ENCODE measurements at places on chromosomes 4 and X.

GRCh38 chrX:73683236-73683859 lies 120.4 kb downstream of the CHIC1 start:
- DNase-seq, result no peak

GRCh38 chrX:7062903-7063302 lies 84.6 kb upstream of the STS start:
- no peak for DNase-seq

GRCh38 chrX:154082396-154083125 lies 15.0 kb downstream of the MECP2 start:
- DNase-seq, result no peak

DNA sequence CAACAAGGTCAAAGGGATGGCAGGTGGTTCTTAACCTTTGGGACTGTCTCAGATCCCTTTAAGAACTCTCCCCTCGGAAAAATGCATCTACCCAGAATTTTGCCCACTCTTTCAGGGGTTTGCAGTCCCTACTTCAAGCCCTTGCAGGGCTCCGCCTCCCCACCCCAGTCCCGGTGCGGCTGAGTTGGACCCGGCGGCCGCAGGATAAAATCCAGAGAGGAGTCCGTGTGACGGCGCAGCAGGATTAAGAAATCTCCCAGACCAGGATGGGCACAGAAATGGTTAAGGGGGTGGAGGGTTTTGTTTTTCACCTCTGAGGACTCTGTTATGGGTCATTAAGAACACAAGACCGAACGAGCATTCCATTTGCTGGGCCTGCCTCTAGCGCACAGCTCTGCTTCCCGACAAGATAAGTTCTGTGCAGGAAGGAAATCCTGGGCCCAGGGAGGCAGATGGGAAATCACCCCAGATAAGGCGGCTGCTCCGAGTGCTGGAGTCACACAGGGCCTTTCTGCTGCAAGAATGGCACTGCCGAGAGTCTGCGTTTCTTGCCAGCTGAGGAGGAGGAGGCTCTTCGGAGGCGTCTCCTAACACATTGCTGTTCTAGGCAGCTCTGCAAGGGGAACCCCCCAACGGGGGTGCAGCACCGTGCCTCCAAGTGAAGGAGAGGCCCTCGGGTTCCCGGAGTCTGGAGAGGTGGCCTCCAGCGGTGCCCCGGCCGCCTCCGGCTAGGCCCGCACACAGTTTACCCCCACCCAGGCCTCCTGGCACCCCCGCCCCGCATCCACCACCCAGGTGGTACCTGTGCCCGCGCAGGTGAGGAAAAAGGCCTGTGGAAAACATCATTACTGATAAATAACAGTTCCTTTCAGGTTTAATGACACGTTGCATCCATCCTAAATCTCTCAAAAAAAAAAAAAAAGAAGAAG lies 277.6 kb downstream of the BCOR start:
- DNase-seq, result peak; percentile 22

DNA sequence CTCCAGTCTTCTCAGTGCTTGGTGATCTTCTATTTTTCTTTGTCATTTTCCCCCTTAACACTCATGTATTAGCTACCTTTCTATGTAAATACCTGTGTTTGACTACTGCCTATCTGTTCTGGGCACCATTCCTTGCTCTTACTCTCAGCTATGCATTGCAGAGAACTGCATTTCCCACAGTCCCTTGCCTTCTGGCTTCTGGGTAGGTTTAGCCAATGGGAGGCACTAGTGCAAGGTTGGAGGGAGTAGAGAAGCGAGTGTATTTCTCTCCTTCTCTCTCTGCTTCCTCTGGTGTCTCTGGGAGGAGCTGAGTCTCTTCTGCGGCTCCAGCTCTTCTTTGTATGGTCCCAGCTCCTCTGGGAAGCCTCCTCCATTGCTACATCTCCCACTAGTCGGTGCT lies 50.5 kb downstream of the CWH43 start:
- DNase-seq, result no peak

DNA sequence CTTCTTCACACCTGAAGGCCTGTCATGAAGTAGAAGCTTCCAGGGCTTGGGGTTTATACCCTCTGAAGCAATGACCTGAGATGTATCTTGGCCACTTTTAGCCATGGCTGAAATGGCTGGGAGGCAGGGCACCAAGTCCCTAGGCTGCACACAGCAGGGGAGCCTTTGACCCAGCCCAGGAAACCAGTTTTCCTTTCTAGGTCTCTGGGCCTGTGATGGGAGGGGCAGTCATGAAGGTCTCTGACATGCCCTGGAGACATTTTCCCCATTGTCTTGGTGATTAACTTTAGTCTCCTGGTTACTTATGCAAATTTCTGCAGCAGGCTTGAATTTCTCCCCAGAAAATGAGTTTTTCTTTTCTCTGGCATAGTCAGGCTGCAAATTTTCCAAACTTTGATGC lies 511.0 kb upstream of the KLHL4 start:
- DNase-seq, result no peak

DNA sequence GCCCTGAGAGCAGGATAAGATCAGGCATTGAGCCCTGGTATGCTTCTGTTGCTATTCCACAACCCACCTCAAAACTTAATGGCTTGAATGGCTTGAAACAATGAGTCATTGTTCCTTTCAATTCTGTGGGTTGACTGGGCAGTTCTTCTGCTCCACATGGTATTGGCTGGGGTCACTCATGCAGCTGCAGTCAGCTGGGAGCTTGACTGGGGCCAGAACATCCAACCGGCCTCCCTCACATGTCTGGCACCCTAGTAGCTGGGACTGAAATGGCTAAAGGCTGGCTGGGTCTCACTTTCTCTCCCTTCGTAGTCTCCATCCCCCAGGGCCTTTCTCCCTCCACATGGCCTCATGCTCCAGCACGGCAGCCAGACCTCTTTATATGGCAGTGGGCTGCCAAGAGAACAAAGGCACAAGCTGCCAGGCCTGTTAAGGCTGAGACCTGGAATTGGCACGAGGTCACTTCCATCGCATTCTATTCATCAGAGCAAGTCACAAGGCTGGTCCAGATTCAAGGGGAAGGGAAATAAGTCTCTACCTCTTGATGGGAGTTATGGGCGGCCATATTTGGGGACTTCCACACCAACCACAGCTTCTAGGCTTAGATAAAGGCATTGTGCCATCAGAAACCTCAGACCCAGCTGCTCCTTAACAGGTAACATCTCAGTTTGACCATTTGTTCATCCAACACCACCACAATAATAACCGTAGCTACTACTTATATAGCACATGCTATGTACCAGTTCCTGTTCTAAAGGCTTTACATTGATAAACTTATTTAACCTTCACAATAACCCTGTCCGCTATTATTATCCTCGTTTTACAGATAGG lies 159.7 kb upstream of the ATP6AP2 start:
- no peak for DNase-seq

DNA sequence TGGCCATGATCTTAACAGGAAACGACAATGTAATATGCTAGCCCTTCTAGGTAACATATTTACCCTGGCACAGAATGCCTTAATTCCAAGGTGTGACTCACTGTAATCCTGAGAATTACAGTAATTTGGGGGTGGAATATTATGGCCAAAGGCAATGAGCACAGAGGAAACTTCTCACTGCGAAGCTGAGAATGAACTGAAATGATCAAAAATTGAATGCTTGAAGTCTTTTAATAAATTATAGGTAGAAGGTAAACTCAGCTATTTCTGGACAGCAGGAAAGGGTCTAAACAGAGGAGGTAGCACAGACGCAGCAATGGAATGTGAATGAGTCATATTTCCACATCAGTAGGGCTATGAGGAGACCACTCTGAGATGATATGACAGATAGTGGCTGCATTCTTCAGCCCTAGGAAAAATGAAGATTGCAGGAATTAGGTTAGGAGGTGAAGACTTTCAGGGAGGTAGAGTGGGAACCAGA lies 312.6 kb downstream of the PACRGL start:
- DNase-seq, result no peak

- no peak for DNase-seq
These were observed 26.2 kb downstream of the DLG3 start for GRCh38 chrX:70470850-70471289.

GRCh38 chrX:148672517-148672916 lies 172.1 kb downstream of the AFF2 start:
- no peak for DNase-seq

DNA sequence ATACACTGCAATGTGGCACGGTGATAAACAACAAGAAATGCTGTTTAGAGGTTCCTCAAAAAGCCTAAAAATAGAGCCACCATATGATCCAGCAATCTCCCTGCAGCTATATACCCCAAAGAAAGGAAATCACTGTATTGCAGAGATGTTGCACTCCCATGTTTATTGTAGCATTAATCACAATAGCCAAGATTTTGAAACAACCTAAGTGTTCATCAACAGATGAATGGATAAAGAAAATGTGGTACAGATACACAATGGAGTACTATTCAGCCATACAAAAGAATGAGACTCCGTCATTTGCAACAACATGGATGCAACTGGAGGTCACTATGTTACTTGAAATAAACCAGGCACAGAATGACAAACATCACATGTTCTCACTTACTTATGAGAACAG lies 365.8 kb upstream of the DIPK2B start:
- no peak for DNase-seq

DNA sequence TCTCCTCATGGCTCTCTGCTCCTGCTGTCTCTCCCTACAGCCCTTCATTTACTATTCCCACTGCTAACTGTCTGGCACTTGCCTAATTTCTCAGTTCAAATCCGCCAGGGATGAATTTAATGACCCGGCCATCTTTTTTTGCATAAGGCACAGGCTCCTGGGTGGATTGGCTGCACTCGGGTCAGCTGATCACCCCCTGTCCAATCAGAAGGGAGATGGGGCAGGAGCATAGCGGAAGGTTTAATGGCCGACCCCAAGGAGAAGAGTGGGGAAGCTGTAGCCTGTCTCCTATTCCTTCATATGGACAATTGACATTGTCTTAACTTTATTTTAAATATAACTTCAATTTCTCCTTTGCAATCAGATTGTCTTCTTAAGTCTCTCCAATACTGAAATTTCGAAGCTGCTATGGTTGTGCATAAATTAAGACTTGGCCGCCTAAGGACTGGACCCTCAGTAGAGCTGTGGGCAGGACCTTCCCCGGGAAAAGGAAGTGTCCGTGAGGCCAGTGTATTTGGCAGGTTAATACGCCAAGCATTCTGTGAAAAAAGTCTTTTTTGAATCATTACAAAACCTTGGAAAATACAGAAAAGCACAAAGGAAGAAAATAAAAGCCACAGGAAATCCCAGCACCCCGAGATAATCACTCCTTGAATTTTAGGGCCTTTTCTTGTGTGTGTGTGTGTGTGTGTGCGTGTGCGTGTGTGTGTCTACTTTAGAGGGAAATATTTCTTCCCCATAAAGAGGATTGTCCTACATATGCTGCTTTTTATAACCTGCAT lies 55.5 kb downstream of the SMIM20 start:
- no peak for DNase-seq

GRCh38 chr4:170853422-170854021 lies 763.8 kb upstream of the AADAT start:
- DNase-seq, result no peak

- no peak for DNase-seq
These were observed 207.3 kb upstream of the RADX start for GRCh38 chrX:106404512-106404911.

GRCh38 chrX:11890836-11891514 lies 132.9 kb downstream of the MSL3 start:
- no peak for DNase-seq

DNA sequence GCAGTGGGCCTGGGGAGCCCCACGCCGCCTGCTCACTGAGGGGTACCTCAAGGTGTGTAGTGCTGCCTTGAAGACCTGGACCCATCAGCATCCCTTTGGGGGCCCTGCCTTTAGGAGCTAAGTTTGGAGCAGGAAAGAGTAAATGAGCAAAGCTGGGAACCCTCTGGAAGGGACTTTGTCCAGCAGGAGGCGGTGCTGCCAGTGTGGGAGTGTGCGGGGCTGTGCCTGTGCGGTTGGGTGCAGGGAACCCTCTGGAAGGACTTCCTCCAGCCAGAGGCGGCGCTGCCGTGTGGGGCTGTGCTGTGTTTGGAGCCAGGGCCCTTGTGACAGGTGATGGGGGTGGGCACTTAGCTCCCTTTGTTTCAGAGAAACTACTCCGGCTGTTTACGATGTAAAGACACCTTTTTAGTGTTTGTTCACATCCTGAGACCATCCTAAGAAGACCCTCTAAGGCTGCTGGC lies 25.8 kb downstream of the RGS12 start:
- no peak for DNase-seq

GRCh38 chrX:49029876-49030275 lies 13.3 kb downstream of the TFE3 start:
- DNase-seq, result no peak

DNA sequence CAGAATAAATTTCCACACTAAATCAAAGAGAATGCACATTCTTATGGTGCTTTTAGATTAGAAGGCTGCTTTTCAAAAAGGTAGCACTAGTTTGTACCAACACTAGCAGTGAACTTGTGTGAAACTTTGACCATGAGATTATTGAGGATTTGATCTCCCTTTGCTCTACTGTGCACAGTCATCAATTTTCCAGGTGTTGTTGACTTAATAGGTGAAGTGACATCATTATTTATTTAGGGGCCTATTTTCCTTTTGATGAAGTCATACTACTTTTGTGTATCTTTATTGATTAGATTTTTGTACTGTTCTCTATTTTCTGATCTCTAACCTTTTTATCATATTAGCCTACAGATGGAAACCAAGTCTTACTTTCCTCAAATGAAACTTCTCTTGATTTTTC lies 507.9 kb upstream of the LCORL start:
- no peak for DNase-seq

DNA sequence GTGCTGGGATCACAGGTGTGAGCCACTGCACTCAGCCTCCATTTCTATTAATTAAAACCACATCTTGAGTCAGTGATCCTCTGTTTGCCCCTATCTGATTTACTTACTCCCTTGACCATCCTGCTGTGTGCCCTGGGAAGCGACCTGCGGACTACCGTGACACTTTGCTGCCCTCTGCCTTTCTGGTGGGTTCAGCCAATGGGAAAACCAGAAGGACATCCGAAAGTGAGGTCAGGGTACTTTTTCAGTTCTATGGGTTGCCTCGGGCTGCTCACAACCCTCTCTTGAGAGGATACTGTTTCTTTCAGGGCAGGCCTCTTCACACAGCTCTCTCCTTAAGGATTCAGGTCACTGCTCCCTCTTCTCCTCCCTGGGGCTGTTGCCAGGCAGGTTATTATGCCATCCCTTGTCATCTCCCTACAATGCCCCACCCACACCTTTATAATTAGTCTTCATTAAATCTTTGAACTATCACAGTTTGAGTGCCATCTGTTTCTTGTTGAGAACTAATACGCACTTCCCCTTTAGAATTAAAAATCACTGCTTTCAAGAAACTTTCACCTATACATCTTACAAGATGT lies 21.4 kb downstream of the PLAC8 start:
- DNase-seq, result no peak

DNA sequence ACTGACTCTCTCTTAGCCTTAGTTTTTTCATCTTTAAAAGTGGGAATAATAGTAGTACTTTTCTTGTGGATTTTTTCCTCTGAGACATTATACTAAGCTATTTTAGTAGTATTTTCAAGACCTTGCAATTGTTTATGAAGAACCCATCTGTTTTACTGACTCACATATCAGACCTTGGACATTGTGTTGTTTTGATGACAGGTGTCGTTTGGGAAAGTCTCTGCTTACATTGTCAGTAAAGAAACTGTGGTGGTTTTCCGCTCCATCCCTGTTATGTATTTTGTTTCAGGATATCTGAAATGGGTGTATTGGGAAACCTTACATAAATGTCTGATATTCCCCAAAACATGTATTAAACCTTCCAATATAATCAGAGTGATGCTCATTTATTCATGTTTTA lies 92.2 kb downstream of the STIM2 start:
- no peak for DNase-seq

GRCh38 chrX:150688911-150689451 lies 4.2 kb upstream of the MTMR1 start:
- no peak for DNase-seq

- no peak for DNase-seq
These were observed 2.0 kb downstream of the ANXA3 start for GRCh38 chr4:78553529-78554060.

All from NCI-H187 (cell line).